ENCODE measurements at places on chromosomes 2 and 18.

DNA sequence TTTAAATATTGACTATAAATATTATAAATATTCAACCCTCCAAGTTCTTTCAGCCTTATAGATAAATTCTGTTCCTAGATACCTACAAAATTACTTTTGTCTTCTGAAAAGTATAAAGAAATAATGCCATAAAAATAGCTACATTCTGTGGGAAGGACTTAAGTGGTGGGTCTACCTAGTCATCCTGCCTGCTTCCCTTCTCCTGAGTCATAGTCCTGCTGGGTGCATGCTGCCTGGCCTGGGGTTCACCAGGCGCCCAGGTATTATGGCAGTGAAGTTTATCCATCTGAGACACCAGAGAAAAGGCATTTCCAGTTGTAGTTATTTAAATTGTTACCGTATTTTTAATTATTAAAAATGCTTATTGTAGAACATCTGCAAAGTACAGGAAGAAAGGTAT is 167.5 kb downstream of the SLC39A10 start:
- DNase-seq, result no peak

DNA sequence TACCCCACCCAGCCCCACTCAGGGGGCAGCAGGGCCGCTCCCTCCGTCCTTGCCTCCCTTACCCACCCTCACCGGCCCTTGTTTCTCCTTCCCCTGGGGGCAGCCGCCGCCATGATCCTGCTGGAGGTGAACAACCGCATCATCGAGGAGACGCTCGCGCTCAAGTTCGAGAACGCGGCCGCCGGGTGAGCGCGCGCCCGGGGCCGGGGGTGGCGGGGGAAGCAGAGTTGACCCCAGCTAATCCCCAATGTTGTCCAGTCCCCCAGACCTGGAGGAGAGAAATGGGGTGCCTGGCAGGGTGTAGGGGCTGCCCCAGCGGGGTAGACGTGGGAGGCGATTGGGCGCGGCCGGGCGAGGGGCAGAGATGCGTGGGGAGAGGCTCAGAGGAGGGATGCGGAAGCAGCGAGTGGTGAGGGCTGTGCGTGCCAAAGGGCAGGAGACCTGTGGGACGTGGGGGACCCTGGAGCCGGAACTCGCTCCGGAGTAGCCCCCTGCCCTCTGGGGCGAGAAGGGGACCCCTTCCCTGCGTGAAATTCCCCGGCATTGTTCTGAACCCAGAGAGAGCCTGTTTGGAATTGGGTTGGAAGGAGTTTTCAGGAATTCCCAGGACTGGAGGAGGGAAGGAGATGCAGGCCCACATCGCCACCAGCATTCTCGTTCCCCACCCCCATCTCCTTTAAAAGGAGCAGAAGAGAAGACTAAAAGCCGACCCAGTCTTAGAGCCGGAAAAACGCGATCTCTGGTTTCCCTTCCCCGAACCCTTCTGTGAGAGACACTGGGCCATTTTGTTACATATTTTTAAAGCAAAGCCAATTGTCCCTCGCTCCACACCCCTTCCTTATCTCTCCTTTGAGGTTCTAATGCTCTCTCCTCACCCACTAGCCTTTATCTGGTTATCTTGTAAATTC is 625 bp downstream of the ARPC2 start:
- peak; percentile 58 for DNase-seq

GRCh38 chr2:178666458-178666857 is 140.8 kb downstream of the TTN start:
- no peak for DNase-seq

DNA sequence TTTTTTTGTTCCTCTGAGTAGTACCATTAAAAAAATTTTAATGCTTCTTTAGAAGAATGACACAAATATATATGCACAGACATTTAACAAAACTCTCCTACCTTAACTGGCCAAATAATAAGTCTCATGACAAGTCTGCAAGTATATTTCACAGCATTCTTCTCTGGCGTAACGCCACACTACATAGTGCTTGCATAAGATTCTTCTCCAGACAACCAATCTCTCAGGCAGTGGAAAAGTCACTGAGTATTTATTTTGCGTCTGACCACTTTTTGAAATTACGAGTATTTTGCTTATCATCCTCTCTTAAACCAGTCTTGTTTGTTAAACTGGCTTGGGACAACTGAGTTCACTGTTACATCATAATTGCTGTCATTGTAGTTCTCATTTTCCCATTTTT is 749.2 kb downstream of the ADCYAP1 start:
- DNase-seq, result no peak

- DNase-seq, result no peak
Measured at GRCh38 chr18:3193331-3193730, 26.4 kb downstream of the MYOM1 start.

DNA sequence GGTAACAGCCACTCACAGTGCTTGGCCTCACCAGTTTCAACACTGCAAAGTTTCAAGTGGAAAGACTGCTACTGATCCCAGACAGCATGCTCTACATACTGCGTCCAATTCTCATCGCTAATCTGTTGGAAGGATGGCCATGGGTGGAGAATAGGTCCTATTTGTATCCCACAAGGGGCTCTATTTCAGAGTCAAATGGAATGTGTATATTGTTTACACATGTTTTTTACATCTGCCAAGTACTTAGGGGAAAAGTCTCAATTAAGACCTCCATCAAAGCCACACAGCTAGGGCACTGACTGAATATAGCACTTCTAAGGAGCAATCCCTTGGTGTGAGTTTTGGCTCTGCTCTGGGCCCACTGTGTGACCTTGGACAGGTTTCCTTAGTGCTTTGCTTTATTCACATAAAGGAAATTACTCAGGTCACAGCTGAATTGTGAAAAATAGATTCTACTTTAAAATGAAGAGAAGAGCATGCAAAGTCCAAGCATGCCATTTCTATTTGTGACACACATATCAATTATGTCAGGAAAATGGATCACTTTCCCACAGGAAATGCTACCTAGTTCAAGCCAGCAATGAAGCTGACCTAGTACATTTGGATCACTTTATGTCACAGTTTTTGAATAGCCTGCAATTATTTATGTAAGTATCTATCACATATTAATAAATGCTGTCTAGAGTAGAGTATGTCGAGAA is 112.9 kb upstream of the STK17B start:
- no peak for DNase-seq
